NCI-H1048 (cell line): ENCODE measurements at places on chromosomes 5 and 9.

DNA sequence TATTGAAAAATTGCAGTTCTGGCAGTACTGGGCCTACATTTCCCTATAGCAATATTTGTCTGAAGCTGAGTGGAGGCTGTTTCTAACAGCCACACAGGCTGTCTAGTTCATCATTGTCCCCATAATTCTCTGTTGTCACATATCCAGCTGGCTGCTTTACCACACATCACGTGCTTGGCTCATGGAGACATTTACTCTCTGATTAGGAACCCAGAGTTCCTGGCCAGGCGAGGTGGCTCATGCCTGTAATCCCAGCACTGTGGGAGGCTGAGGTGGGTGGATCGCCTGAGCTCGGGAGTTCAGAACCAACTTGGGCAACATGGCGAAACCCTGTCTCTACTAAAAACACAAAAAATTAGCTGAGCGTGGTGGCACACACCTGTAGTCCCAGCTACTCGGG, 81.4 kb downstream of the PGM5 start:
- no peak for DNase-seq

GRCh38 chr5:168720575-168720974, 141.4 kb upstream of the PANK3 start:
- DNase-seq = no peak

GRCh38 chr9:102518324-102518723, 476.8 kb upstream of the CYLC2 start:
- DNase-seq = no peak

- no peak for DNase-seq
These were observed 324.3 kb upstream of the RORB start for GRCh38 chr9:74172874-74173273.

- no peak for DNase-seq
These were observed 588.0 kb downstream of the PRELID2 start for GRCh38 chr5:145246961-145247744.

DNA sequence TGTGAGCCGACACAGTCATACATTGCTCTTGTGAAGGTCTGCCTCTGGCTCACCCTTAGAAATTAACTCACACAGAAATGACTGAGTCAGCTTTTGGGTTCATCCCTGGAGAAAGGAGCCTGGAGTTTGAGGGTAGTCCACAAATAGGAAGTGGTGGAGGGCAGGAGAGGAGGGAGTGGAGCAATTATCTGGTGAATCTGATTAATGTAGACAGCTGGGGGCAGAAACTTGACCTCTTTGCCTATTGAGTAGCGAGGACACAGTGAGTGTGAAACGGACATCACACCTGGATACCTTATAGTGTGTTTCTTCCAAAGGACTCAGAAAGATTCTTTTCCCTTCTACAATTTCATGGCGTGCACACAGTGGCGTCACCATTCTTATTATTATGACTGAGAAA, 48.5 kb upstream of the MSX2 start:
- DNase-seq = no peak

DNA sequence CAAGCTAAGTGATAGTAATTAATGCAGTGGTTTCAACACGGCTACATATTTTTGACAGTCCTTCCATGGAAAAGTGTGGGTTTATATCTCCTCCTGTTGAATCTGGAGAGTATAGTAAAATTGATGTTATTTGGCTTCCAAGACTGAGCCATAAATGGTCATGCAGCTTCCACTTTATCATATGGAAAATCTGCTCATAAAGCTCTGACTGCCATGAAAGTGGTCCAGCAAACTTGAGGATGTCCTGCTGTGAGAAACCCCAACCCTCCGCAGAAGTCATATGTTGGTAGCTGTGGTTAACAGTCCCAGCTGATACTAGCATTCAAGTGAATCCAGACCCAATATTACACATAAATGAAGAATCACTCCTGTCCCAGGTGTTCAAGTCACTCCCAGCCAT, 378.3 kb downstream of the KCTD16 start:
- DNase-seq = no peak

GRCh38 chr5:126864042-126864688, 87.2 kb downstream of the LMNB1 start:
- no peak for DNase-seq

DNA sequence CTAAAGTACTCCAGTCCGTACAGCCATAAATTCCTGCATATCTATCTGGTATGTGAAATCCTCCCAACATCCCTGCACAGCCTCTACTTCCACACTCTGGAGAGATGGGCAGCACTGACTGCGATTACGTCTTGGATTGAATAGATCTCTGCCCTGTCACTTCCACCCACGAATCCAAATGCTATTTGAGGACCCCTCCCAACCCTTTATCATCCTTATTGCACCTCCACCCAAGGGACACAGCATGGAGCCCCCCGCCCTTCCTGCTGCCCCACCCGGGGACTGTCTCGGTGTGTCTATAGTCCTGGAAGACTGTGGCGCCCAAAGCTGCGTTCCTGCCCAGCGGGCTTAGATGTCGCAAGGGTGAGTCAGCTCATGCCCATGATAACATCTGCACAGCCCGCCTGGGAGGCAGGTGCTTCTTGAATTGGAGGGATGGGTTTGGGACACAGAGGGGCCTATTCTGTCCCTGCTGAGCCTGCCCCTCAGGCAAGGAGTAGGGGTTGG, 105.7 kb upstream of the HAND1 start:
- no peak for DNase-seq

DNA sequence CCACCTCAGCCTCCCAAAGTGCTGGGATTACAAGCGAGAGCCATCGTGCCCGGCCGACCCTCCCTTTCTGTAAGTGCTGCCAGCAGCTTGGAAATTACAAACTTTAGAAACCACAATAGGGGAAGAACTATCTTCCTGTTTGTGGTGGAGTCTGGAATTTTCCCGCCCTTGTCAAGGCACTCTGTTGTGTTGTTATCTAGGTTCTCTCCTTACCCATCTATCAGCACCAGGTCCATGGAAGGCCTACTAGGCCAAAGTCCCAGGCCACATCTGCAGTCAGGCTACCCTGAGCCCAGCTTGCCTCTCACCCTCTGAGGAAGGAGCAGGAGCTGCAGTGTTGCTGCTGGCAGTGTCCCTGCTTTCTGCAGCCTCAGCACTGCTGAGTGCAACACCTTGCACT, 214.9 kb downstream of the MCTP1 start:
- no peak for DNase-seq

- no peak for DNase-seq
These were observed 140.9 kb upstream of the SPEF2 start for GRCh38 chr5:35476797-35477196.

- DNase-seq = no peak
These were observed 44.6 kb upstream of the SPDL1 start for GRCh38 chr5:169538944-169539343.

DNA sequence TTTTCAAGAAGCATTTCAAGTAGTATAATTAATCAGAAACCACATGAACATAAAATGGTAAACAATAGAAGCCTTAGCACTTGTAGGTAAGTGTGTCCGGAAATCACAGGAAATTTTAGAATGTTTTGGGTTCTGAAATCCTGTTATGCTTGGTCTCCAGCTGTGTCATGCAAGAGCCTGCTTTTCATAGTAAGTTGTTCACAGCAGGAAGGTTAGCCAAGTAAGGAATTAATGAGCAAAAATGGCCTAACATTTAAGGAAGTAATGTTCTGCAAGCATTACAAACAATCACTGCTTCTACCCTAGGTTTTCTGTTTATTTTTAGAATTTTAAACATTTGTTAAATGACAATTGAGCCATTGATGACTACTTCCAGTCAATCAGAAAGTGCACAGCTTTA, 669.5 kb downstream of the SLCO4C1 start:
- no peak for DNase-seq

- DNase-seq = no peak
These were observed 137.8 kb downstream of the GADD45G start for GRCh38 chr9:89742660-89743059.

GRCh38 chr9:125493384-125493783, 213.6 kb downstream of the MAPKAP1 start:
- no peak for DNase-seq

GRCh38 chr5:119353213-119353612, 2.6 kb upstream of the TNFAIP8 start:
- no peak for DNase-seq

DNA sequence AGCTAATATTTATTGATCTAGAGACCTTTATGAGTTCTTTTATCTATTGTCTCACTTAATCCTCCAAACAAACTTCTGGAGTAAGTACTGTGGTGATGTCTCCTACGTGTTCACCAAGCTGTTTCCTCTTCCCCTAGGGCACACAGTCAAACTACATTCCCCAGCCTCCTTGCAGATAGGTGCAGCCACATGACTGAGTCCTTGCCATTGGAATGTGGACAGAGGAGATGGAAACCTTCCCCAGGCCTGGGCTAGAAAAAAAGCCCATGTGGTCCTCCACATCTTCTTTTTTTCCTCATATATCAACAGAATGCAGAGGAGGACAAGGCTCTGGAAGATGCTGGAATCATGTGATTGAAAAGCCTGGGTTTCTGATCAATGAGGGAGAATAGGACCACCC, 88.0 kb downstream of the ANKRD55 start:
- DNase-seq = no peak

DNA sequence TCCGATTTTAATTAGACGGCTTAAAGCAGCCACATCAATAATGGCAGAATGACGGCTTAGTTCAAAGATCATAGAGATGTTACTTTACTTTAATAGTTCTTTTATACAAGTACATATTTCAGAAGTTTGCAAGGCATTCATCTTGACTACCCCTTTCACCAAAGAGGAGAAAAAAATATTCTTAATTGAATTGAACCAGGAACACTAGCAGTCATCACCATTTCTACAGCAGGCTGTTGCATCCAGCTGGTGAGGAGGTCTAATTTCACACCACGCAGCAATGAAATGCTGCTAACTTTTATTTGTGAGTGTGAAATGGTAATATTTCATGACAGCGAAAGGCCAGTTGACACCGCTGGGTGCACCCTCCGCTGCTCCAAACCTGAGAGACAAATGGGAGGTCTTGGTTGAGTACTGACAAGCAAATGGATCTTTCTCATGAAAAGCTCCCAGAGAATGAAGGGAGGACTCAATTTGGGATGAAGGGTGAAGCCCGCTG, 322.2 kb downstream of the GLIS3 start:
- no peak for DNase-seq

- no peak for DNase-seq
These were observed 58.9 kb downstream of the HSPA4 start for GRCh38 chr5:133110709-133111108.

DNA sequence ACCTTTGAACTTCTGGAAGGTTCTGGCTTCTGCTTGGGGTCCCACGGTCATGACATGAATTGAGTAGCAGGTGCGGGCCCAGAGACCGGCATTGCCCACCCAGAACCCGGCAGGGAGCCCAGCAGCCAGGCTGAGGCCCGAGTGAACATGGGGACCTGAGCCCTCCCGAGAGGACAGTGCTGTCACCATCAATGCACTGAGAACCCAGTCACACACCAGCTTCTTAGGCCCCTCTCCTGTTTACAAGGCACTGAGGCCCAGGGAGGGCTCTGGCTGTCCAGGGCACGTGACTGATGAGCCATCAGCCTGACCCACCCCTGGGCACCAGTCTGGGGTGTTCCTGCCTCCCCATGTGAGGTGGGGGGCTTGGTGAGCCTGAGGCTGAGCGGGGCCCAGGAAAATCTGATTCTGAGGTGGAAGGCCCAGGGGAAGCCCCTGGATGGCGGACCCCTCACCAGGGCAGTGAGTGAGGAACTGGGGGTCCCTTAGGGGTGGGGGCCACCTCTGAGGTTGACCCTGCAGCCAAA, 60.3 kb upstream of the RNU6ATAC start:
- no peak for DNase-seq

GRCh38 chr5:77015938-77016569, 14.2 kb upstream of the AGGF1 start:
- DNase-seq = no peak

GRCh38 chr9:33148367-33149014, 18.6 kb downstream of the B4GALT1 start:
- DNase-seq = no peak

DNA sequence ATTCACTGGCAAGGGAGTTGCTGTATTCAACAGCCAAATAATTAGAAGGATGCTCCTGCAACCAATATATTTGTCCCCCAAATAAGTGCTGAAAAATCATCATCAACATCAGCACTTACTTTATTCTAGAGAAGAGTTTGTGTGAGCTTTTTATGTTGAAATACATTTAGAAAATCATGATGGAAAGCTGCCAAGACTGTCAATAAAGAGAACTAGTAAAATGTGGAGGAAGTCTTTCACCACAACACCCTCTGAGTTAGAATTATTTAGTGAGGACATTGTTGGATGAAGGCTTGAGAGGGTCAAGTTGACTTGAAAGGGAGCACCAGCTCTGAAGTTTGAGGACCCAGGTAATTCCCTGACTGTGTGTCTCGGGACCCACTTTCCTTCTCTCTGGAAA, 100.2 kb upstream of the TBCA start:
- DNase-seq = no peak

DNA sequence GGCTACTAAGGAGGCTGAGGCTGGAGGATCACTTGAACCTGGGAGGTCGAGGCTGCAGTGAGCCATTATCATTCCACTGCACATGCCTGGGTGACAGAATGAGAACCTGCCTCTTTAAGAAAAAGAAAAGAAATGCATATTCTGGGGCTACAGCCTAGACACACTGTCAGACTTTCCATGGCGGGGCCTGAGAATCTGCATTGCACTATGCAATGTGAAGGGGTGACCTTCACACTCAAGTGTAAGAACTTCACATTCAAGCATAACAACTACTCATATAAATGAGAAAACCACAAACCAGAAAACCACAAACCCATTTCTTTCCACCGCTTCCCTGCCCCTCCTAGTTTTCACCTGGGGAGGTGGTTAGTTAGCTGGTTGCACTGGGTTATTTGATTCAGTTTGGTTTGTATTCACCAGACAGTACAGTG, 18.0 kb upstream of the FBP2 start:
- DNase-seq = no peak

DNA sequence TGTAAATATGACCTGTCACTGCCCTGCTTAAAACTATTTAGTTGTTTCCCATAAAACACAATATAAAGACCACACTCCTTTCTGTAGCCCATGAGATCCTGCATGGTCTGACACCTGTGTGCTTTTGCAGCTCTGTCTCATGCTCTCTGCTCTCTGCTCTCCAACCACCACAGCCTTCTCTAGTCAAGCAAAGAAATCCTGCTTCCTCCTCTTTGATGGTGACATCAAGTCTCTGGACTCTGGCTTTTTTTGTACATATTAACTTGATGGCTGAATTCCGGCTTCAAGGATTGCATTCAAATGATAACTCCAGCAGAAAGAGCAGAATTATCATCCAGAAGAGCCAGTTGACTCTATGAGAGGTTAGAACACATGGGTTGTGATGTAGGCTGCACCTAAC, 58.2 kb downstream of the CHSY3 start:
- DNase-seq = no peak

DNA sequence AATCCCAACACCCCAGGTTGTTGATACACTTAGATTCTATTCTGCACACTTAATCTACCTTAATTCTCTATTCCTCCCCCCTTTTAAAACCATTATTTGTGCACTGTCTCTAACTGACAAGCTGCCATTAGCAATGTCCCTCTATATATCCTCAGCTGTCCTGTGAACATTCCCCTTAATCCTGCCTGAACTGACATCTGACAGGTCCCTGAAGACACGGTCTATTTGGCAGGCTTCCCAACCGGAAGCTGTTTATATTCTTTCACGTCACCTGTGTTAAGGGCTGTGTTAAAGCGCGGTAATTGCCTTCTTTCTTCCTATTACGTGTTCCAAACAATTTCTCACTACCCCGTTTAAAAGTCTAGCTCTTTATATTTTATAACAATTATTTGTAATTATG, 277.3 kb downstream of the CDH9 start:
- no peak for DNase-seq

GRCh38 chr5:74185599-74185998, 454.9 kb downstream of the ENC1 start:
- DNase-seq = no peak

- DNase-seq = no peak
These were observed 100.6 kb downstream of the ANGPTL2 start for GRCh38 chr9:127021664-127022363.
